ENCODE measurements at places on chromosomes 2 and 18.

DNA sequence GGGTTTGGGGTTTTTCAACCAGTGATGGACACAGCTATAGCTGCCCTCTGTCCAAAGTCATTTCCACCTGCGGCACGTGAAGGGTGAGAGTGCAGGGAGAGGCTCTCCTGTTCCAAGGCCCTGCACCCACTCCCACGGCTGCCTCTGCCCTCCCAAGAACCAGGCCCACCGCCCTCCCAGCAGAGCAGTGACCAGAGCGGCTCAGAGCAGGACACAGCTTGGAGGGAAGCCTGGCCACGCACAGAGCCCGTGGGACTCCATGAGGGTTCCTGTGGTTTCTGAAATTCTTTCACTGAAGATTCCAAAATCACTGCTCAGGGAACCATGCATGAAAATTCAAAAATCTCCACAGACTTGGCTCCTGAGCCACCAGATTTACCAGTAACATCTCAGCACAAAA, 67.3 kb upstream of the SALL3 start:
- DNase-seq = no peak

- DNase-seq = no peak
Observed at GRCh38 chr2:719734-720133, 42.5 kb upstream of the TMEM18 start.

DNA sequence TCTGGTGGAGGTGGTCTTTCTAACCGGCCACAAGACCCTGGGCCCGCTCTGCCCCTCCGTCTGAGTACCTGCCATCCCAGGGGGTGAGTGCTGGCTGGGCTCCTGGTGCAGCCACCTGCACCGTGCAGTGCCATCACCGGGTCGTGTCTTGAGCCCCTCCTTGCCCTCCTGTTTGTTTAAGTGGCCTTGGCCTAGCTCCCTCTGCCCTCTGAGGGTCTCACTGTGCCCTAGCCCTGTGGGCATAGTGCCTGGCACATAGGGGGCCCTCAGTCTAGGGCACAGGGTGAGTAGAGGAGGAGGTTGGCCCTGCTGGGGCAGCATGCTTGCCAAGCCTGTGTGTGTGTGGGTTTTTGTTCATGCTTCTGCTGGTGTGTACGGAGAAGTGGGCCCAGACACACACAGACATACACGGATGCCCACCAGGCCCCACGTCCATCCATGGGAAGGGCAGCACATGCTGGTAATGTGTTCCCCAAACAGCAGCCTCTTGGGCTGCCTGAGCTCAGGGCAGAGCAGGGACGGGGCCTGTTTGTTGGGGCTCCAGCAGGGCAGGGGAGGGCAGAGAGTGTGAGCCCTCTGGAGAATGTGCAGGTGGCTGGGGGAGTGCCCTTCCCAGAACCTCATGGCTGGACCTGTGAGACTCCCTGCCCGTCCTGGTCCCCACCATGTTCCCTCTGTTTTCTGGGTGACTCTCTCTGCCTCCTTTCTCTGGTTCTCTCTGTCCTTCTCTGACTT, 94.6 kb downstream of the GLI2 start:
- no peak for DNase-seq

DNA sequence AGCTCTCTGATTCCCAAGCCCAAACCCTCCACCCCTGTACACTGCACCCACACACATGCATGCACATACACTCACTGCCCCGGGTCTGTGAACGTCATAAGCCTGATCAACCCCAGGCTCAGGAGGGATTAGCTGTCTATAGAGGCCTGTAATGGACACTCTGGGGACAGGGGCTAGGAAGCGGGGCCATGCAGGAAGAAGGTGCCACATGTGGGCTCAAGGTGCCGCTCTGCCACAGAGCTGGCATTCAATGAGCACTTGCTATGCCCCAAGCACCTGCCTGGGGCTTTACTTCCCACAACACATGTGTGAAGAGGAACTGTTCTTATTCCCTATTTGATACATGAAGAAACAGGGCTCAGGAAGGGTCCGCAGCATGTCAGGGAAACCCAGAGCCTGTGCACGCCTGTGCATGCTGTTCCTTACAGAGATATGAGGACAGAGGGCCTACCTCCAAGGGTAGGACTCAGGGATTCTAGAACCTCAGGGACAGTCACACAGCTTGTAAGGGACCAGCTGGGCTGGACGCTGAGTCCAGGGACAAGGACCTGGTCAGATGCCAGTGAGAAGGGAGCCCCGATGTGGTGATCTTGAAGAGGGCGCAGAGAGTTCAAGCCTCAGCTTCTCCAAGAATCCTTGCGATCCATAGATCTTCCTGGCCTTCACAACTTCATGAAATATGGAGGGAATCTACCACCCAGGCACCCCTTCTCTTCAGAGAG, 5.0 kb downstream of the BIN1 start:
- peak; percentile 2 for DNase-seq

- DNase-seq = no peak
Observed at GRCh38 chr2:20599001-20599600, 51.8 kb downstream of the HS1BP3 start.

- DNase-seq = no peak
Observed at GRCh38 chr2:20219763-20220380, 5.1 kb downstream of the SDC1 start.

- no peak for DNase-seq
Observed at GRCh38 chr2:73091164-73091563, 19.7 kb upstream of the SFXN5 start.

DNA sequence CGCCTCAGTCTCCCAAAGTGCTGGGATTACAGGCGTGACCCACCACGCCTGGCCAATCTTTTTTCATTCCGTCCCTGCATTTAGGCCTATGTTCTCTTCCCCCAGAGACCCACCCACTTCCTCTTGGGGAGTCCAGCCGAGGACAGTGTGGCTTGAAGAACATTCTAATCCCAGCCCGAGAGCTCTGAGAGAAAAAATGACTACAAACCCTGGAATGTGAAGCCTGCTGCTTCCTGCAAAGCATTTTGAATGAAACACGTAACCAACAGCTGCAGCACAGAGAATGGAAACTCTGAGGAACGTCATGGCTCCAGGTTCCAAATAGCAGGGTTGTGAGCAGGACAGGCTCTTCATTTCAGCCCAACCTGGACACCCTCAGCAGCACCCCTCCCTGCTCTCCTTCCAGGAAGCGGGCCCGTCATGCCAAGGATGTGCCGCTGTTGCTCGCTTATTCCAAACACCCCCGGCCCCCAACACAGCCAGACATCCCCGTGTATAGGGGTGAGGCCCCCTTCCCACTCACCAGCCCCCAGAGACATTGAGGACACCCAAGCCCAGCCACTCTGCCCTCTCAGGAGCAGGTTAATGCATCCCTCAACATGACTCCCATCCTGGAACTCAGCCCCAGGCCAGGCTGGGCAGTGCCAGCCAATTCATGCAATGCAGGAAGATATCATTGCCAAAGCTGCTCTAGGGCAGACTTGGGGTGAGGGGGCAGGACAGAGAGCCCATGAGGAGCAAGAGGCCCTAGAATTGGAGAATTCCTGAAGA, 139.8 kb downstream of the ZFP36L2 start:
- no peak for DNase-seq

- no peak for DNase-seq
Observed at GRCh38 chr2:159873258-159873657, 75.2 kb upstream of the CD302 start.

- no peak for DNase-seq
Observed at GRCh38 chr18:79657342-79657996, 22.1 kb upstream of the CTDP1 start.

- DNase-seq = no peak
Observed at GRCh38 chr2:68989035-68989434, 14.6 kb downstream of the GKN1 start.

DNA sequence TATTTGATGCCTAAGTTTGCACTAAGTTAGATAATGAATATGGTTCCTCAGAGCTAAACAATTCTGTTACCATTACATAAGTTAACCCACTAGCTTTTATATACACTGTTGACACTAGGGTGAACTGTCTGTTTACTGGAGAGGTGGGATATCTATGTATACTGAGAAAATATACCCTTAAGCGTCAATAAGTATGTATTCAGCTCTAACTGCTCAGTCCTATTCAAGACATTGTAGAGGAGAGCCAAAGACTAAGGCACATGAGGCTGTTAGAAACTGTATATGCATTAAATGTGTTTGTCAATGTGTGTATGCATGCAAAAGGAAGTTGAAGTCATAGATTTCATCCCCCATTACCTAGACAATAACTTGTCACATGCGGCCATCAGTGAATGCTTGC, 710.0 kb downstream of the TDRD15 start:
- DNase-seq = no peak

DNA sequence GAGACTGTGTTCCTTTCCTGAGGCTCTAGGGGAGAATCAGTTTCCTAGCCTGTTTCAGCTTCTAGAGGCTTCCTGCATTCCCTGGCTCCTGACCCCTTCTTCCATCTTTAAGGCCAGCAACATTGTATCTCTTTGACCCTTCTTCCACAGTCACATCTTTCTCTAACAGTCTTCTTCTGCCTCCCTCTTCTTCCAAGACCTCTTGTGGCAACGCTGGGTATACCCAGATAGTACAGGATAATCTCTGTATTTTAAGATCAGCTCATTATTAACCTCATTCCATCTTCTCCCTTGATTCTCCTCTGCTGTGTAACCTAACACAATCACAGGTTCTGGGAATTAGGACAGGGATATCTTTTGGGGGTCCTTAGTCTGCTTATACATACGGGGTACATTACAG, 8.9 kb upstream of the MYL12A start:
- no peak for DNase-seq

DNA sequence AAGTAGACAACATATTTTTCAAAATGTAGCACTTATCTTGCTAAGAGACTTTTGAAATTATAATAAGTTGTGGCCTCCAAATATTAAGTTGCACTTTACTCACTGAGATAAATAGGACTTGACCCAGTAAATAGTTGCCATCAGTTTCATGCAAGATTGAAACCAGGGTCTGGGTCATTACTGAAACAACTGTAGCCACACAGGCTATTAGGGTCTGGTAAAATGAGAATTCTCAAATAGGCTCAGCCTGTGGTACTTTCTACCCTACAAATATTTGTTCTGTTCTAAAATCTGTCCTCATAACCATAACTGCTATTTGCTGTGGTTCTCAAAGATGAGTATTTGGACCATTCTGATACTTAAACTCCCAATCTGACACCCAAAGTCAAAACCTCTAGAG, 115.4 kb upstream of the STK17B start:
- no peak for DNase-seq

- no peak for DNase-seq
Observed at GRCh38 chr18:68472701-68473295, 242.1 kb downstream of the TMX3 start.

- peak; percentile 35 for DNase-seq
Observed at GRCh38 chr2:25453199-25453905, 111.6 kb upstream of the DNMT3A start.

GRCh38 chr2:26652361-26653041, 11.3 kb upstream of the CIB4 start:
- DNase-seq = no peak

GRCh38 chr2:53490659-53491058, 276.9 kb upstream of the CHAC2 start:
- no peak for DNase-seq

DNA sequence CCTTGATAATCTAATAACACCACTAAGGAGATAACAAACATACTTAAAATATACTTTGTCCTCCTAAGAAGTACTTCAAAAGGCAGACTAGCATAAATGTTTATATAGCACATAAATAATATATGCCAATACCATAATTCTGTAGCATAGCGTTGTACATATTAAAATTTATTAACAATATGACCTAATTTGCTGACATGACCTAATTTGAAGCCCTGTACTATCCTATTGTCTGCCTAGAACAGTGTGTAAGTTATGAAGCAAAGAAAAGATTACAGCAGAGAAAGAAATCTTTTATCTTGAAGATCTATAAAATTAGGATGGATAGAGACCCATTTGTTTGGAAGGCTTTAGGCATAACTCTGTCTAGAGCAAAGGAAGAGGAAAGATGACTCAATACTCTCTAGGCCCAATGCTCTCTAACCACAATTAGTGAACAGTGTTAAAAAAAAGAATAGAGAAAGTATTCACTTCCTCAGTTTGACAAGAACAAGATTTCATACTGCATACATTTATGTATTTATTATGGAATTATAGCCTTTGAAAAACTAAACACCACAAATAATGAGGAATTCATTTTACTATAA, 231.3 kb downstream of the ZRANB3 start:
- no peak for DNase-seq

GRCh38 chr2:164771897-164772296, 69.7 kb downstream of the COBLL1 start:
- no peak for DNase-seq

GRCh38 chr18:580154-580553, at the start of gene CETN1:
Gene CETN1 (plus strand): TSS chr18:580380. CDS start chr18:580409, 29 bp downstream.
- DNase-seq = no peak

- DNase-seq = no peak
Observed at GRCh38 chr2:35973132-35973736, 382.3 kb upstream of the CRIM1 start.

GRCh38 chr2:18771212-18771611, 181.8 kb upstream of the NT5C1B start:
- DNase-seq = no peak

GRCh38 chr2:97663962-97664635, at the start of gene ACTR1B:
Gene ACTR1B (minus strand): TSS chr2:97664044. CDS start chr2:97663890, 154 bp downstream.
- DNase-seq = peak; percentile 98

- DNase-seq = no peak
Observed at GRCh38 chr18:25399554-25399953, 47.6 kb upstream of the ZNF521 start.

GRCh38 chr2:85017411-85018048, 46.6 kb downstream of the KCMF1 start:
- no peak for DNase-seq

DNA sequence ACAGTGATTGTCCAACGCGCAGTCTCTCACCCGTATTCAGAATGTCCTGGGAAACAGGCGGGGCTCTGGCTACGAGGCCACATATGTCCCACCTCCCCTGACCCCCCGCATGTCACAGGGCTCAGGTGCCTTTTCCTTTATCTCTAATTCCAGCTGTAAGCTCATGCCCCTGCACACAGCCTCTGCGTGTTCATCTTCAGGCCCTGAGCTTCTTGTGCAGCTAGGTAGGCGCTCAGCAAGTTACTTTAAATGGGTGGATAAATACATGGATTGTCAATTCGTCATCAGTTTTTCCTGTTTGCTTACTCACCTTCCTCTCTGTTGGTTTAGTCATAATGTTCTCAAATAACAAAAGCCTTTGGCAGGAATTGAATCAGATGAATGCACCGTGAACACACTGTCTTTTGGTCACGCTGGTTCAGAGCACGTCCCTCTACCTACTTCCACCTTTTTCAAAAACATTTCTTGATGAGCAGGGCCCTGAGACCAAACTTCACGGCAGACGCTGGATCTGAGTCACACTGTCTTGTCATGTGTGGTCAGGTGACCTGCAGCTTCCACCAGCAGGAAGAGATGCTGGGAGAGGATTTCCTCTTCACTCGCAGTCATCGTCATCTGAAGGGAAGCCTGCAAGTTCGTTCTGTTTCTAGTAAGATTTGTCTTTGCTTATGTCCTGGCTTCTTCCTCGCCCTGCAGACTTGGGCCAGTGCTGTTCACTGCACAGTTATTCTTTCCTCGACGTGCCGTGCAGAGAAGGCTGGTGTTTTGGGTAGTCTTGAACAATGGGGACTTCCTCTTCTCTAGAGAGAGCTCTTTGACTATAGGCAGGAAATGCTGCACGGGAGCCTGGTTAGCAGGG, 138.1 kb downstream of the PTGR3 start:
- DNase-seq = peak; percentile 62

- no peak for DNase-seq
Observed at GRCh38 chr2:46875226-46875899, 40.2 kb downstream of the MCFD2 start.

All from stimulated activated naive CD8-positive, alpha-beta T cell treated with anti-CD3 and anti-CD28 coated beads, Interleukin-15, Interleukin-2, amounts not matched to agents 100 U/mL and 50 U/mL, for 24 hours (primary cell).